NCI-H2107 (cell line): ENCODE measurements at places on chromosomes 5 and 9.

DNA sequence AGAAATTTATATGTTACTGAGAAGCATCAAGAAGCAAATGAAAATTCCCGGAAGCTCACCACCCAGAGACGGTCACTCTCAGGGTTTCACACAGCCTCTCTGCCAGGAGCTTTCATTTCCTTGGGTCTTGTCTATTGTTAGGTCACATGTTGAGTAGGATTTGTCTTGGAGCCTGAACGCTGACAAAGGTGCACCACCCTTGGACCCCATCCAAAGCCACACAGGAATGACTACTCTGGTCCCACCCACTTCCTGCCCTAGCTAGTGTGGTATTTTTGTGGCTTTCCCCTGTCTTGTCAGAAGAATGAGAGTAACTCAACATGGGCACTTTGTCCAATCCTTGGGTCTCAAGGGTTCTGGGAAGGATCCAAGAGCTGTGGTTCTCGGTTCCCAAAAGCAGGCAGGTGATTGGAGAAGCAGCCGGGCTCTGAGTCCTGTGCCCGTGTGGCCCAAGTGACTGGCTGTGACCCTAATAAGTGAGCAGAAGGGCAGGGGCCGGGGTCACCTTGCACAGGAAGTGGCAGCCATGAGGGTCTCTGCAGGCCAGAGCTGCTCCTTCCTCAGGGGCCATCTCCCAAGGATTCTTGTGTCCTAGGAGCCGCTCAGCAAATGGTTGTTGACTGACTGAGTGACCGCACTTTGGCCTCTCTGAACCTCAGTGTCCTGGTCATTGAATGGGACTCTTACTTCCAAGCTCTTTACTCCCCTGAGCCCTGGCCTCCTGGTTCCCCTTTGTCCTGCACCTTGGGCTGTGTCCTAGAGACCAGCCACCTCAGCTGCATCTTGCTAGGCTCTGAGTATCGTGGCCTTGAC is 6.9 kb downstream of the FGD3 start:
- DNase-seq: no peak

DNA sequence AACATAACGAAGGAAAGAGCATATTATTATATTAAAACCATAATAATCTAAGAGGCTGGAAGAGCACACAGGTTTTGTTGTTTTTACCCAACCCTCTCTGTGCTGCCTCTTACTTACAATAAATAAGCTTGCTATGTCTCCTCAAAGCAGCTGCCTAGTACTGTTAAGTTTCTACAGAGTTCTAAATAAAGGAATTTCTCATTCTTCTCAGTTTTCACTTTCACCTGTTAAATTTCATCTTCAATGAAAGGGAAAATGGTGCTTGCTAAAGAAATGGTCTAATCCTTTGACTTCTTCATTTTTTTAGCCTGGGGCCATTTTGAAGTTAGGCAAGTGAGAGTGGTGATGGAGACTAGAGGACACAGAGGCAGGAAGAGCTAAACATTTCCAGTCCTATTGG is 396.1 kb downstream of the MAN2A1 start:
- DNase-seq: no peak

- DNase-seq: no peak
Measured at GRCh38 chr9:76107482-76107881, 217.0 kb downstream of the PCSK5 start.

DNA sequence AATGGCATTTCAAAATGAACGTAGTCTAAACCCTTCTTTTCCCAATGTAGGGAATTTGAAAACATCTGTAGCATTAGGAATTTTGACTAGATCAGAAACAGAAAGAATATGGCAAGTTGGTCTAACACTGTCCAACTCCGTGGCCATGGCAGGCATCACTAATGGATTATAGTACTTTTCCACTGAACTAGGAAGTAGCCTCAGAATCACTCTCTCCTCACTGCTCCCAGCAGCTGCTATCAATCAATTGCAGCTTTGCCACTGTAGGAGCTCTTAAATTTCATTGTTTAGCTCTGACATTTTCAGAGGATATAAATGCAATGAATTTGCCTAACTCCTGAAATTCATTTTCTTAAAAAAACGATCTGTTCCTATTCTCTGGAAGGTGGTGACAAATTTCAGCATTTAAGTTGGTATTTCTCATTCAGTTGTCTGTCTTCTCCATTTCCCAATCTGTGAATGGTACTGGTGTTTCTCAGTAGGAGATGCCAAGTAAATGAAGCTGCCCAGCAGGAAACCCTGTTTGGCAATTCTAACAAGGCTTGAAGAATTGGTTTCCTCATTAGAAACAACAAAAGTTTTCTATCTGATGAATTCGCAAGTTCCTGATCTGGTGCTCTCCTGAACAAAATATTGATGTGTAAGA is 64.7 kb downstream of the TLR4 start:
- DNase-seq: no peak

DNA sequence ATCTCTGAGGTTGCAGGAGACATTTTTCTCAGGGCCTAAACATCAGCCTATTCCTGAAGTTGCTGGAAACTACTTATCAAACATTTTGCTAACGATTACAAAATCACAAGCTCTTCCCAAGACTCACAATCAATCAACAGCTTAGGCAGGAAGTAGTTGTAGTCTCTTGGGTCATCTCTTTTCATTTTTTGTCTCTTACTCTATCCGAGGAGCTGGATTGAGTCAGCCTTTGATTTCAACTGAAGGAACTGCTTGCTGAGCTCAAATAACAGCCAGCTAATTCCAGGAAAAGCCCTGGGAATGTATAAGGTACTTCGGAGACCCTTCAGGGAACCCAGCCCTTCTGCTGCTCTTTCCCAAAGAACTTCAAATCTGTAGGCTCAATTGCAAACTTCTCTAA is 398.9 kb downstream of the PLK2 start:
- DNase-seq: no peak

DNA sequence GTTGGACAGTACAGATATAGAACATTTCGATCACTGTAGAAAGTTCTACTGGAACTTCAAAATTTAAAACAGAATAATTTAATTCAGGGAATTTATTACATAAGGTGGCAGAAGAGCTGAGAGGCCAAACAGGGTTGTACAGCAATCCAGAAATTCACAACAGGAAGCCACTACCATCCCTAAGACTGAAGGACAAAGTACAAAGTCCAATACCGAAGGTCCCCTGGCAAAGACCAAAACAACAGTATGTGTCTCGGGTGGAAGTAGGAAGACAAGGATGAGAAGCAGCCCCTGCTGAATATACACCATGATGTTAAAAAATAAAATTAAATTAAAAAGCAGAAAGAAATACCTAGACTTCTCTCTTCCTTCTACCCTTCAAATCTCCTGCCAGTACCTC is 19.9 kb downstream of the SGTB start:
- DNase-seq: no peak

DNA sequence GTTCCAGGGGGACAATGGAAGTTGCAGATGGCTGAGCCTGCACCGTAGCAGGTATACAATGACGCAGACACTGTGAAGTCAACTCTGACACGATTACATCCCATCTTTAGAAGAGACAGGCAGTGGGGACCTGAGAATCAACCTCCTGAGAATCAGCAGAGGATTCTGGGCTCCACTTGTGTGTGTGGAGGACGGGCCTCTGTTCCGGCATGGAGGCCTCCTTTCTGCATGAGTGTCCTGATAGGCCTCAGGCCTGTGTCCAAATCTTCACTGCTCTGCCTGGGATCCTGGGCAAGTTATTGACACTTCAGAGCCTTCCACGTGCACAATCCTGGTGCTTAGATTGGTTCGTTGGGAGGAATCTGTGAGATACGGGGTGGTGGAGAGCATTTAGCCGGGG is 151.2 kb upstream of the COL5A1 start:
- no peak for DNase-seq

DNA sequence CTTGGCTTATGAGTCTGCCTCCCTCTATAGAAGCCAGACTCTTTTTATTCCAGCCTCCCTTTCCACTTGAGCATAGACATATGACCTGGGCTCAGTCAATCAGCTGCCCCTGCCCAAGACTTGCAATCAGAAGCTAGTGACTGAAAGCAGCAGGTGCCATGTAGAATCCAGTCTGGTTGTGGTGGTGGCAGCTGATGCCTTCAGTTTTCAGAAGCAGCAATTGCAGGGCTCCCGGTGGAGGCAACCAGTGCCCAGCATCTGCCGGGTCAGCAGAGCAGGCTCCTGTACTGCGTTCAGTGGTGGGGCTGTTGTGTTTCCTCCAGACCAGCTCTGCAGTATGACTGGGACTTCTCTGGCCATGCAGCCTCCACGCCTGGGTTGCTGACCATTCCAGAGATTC is 53.9 kb upstream of the PALM2AKAP2 start:
- no peak for DNase-seq

DNA sequence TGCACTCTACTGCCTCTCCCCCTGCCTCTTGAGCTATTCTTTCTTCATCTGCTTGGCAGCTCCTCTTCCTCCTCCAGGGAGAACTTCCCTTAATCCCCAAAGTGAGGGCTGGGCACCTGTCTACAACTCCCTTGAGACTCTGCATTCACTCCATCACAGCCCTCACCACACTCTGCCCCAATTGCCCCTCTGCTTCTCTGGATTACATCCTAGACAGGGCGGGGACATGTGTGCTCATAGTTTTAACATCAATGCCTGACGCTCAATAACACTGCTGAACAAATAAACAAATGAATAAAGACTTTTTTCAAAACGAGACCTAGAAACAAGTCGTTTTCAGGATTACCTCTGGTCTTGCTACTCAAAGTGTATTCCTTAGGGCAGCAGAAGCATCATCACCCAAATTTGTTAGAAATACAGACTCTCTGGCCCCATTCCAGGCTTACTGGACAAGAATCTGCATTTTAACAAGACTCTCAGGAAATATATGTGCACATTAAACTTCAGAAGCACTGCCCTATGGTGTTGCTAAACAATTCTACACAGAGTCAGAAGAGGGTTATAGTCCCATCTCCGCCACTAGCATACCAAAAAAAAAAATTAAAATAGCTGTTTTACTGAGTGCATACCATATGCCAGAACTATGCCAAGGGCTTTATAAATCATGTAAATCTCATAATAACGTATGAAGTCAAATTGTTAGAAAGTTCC is 115.6 kb downstream of the CDK5RAP2 start:
- no peak for DNase-seq

DNA sequence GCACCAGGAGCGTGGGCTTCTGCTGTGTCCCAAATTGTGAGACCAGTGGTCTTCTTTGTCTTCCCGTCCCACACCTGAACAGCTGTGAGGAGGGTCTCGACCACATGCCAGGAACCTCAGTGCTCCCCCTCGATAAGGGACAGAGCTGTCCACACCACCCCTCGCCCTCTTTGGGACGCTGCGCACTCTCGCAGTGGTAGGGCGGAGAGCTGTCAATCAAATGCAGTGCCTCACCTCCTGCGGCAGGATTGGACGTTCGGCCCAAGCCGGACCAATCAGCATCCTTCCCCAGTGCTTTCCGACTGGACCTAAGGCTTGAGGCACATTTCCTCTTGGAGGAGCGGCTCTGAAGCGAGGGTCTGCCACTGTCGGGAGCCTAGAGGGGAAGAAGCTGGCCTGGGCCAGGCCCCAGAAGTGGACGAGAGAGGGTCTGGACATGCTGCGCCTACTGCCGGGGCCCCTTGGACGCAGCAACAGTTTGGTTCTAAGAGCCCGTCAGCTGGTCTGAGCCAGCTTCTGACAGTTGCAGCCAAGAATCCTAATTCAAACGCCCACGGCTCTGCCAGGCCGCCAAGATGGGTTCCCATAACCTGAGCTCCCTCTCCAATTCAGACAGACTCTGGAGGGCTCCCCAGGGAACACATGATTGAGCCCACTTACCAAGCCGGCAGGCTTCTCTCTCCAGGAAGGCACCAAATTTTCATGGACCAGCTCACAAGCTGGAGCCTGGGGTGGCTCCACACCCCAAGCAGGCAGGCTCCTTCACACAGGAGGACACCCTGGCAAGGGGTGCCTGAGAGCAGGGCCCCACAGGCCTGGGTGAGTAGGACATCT is 28.1 kb upstream of the ADAMTS2 start:
- no peak for DNase-seq

- DNase-seq: no peak
Measured at GRCh38 chr9:93297659-93298497, 113.9 kb downstream of the WNK2 start.

GRCh38 chr9:115213818-115214334 is 95.9 kb upstream of the TNC start:
- DNase-seq: no peak

DNA sequence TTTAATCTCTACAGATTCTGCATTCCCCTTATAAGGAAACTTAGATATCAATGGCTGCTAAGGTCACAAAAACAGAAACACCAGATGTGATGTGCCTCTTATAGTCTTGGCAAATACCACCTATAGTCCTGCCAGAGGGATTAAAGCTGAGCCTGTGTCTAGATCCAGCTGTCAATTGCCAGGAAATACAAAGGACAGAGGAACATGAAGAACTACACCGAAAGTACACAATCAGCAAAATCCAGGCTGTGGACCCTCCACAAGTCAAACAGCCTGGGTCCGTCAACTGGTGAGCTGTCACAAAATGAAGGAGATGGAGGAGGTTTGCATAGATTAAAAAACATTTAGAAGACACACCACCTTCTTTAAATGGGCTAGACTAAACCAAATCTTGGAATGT is 85.4 kb downstream of the KLF4 start:
- DNase-seq: no peak

- DNase-seq: no peak
Measured at GRCh38 chr5:116371935-116372334, 202.7 kb downstream of the SEMA6A start.

DNA sequence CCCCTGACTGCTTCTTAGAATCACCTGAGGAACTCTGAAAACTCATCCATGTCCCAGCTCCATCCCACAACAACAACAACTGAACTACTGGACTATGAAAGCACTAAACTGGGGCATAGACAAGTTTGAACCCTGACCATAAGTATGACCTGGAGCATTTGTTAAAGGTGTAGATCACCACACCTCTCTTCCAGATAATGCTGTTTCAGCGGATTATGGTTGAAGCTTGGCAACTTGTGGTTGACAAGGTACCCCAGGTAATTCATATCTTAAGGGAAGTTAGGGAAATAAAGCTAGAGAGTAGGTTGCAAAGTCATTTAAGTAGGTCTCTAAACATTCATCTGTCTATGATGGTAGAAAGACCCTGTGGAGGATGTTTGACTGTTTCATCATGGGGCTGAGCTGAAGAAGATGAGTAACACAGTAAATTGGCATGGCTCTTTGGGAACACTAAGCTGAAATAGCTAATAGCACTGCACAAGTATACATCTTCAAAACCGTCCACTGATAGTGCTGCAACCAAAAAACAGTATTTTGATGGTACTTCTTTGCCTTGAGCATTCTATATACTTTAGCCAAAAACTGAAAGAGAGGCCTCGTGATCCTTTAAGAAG is 80.2 kb downstream of the TMEM174 start:
- DNase-seq: no peak

- DNase-seq: no peak
Measured at GRCh38 chr9:31697956-31698355, 686.5 kb upstream of the ACO1 start.
